Muscle of leg (tissue), 16 donors: ENCODE measurements at places on chromosomes 16 and 17. TPM values are rescaled to one million over a fixed set of nuclear protein-coding genes. Genes with fewer than 3 reads are reported as not detected.

DNA sequence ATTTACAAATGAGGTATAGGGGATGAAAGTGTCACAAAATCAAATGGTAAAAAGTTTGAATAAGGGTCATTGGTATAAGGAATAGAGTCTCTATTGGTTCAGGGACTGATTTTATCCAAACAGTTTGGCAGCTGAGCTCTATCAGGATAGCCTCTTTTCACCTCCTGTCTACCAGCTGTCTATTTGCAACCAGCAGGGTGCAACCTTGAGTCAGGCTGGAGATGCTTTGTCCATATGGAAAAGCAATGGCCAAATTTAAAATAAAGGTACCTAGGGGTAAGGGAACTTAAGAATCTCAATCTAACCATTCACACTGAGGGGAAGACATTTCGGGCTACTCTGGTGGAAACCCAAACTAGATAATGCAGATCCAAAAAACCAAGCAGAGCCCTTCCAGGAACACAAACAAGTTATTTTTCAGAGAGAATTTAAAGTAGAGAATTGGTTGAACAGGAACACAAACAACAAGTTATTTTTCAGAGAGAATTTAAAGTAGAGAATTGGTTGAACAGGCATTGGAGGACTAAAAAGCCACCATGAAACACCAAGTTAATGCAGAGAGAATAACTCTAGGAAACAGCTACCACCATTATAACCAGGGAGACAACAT is 12.6 kb upstream of the CA10 start:
- H3K27me3 ChIP-seq, result no peaks in the 10 kb centered on the region
- DNase-seq, result peak; percentile 52
- H3K27ac ChIP-seq, result no peak overlapping the region
- no peak overlapping the region for H3K4me3 ChIP-seq

GAS2L2 gene
- total RNA-seq, result 0.04 TPM

- DNase-seq, result no peak
- H3K36me3 ChIP-seq, result no peaks in the 10 kb centered on the region
- no peaks in the 10 kb centered on the region for H3K27me3 ChIP-seq
- no peak overlapping the region for H3K4me3 ChIP-seq
- H3K27ac ChIP-seq, result no peak overlapping the region
Measured at GRCh38 chr16:17988839-17989238, 347.7 kb downstream of the NPIPA8 start.

GRCh38 chr17:57862694-57863667 is 13.1 kb upstream of the MRPS23 start:
- peaks cover 2% of the 10 kb centered on the region for H3K27me3 ChIP-seq
- peaks cover 50% of the 10 kb centered on the region for H3K4me1 ChIP-seq
- H3K27ac ChIP-seq, result peak overlapping the region; percentile 79
- peaks cover 43% of the 10 kb centered on the region for H3K36me3 ChIP-seq
- peak; percentile 80 for DNase-seq

- no peak within 1 kb of the TSS for H3K27ac ChIP-seq
- no peak within 1 kb of the TSS for H3K4me3 ChIP-seq
- H3K27me3 ChIP-seq, result peaks cover 5% of the 10 kb centered on the region
- DNase-seq, result no peak
- no peaks in the 10 kb centered on the region for H3K36me3 ChIP-seq
Measured at GRCh38 chr17:74531231-74531761, at the start of gene CD300LB. TSS of gene CD300LB (minus strand) at chr17:74531475. CDS start at chr17:74531350, 125 bp downstream.

DNA sequence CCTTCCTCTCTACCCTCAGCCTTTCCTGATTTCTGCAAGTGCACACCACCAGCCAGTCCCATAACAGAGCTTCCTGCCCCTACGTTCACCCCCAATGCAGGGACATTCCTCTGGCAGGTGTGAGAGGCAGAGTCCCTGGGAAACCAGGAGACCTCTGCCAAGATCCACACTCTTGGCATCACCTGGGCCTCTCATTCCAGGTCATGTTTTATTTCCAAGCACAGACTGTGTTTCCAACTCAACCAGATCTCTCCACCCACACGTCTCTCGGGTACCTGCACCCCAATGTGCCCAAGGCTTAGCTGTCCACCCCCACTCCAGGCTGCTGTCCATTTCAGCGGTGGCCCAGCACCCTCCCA is 21.0 kb upstream of the PHB1 start:
- H3K36me3 ChIP-seq, result no peaks in the 10 kb centered on the region
- H3K27me3 ChIP-seq, result peaks cover 5% of the 10 kb centered on the region
